BJ (cell line): ENCODE measurements at places on chromosomes 13 and 19.

- DNase-seq, result no peak
Observed at GRCh38 chr13:88074794-88075510, 403.8 kb downstream of the SLITRK5 start.

GRCh38 chr19:33465834-33466233 is 55.8 kb downstream of the PEPD start:
- no peak for DNase-seq

- no peak for DNase-seq
Observed at GRCh38 chr19:29672933-29673336, 7.7 kb downstream of the PLEKHF1 start.

DNA sequence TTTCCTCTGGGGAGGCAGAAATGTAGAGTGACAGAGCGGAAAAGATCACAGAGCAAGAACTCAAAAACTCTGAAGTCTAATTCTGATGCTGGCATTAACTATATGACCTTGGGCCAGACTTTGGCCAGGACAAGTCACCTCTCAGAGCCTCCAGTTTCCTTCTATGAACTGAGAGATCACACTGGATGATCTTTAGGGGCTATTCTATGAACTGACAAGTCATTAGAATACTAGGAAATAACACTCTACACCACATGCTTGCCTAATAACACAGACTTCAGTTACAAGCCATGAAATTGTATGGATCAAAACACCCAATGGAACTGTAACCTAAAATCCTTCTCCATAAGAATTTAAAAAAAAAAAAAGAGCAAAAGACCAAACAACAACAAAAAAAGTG is 16.9 kb downstream of the SLC25A30 start:
- no peak for DNase-seq
